Activated naive CD4-positive, alpha-beta T cell treated with anti-CD3 and anti-CD28 coated beads for 36 hours (primary cell): ENCODE measurements at places on chromosomes 2 and 18.

DNA sequence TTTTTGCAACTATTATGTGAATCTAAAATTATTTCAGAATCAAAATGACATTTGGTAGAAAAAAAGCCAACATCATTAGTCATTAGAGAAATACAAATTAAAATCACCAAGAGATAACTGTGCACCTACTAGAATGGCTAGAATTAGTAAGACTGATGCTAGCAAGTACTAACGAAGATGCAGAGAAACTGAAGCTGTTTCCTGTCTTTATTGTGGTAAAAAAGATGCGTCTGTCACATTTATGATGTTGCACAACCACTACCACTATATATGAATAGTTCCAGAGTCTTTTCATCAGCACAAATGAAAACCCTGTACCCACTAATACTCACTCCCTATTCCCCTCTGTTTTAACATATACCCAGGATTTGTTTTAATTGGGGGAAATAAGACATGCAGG is 16.7 kb upstream of the TWIST2 start:
- DNase-seq = no peak
- no peak overlapping the region for H3K27ac ChIP-seq
- no peaks in the 10 kb centered on the region for H3K36me3 ChIP-seq
- no peak overlapping the region for H3K4me3 ChIP-seq
- peaks cover 42% of the 10 kb centered on the region for H3K27me3 ChIP-seq
- H3K4me1 ChIP-seq = peaks cover 5% of the 10 kb centered on the region

DNA sequence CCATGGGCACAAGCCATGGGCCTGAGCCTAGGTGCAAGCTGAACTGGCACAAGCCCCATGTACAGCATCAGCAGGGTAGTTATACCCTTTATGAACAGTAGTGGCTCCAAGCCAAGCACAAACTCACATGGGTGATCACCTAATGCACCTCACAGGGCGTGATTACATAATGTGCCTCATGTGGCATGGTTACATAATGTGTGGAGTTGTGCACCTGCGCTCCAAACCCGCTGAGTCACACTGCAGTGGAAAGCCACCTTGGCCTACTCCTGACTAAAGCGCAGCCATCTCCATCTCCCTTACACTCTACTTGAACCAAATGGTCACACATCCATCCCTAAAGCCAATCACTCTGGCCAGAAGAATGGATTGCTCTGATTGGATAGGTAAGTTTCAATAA is 279.7 kb downstream of the MBD2 start:
- no peaks in the 10 kb centered on the region for H3K4me1 ChIP-seq
- H3K27me3 ChIP-seq = no peaks in the 10 kb centered on the region
- no peaks in the 10 kb centered on the region for H3K36me3 ChIP-seq
- no peak overlapping the region for H3K4me3 ChIP-seq
- peak; percentile 34 for DNase-seq
- H3K27ac ChIP-seq = no peak overlapping the region

DNA sequence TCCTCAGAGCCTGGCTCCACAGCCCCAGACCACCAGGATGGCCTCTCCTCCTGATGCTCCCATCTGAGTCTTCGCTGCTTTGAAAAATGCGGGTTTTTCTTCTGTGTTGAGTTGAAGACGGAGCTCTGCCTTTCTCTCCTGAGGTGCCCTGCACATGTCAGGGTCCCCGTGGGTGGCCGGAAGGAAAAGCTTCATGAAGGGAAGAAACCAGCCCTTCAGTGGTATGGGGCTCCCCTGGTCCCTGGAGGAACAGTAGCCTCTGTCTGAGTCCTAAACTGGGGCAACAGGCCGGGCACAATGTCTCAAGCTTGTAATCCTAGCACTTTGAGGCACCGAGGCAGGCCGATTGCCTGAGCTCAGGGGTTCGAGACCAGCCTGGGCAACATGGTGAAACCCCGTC is 54.7 kb upstream of the CAB39 start:
- peak overlapping the region; percentile 12 for H3K4me3 ChIP-seq
- H3K4me1 ChIP-seq = peaks cover 76% of the 10 kb centered on the region
- H3K27me3 ChIP-seq = no peaks in the 10 kb centered on the region
- H3K27ac ChIP-seq = peak overlapping the region; percentile 94

DNA sequence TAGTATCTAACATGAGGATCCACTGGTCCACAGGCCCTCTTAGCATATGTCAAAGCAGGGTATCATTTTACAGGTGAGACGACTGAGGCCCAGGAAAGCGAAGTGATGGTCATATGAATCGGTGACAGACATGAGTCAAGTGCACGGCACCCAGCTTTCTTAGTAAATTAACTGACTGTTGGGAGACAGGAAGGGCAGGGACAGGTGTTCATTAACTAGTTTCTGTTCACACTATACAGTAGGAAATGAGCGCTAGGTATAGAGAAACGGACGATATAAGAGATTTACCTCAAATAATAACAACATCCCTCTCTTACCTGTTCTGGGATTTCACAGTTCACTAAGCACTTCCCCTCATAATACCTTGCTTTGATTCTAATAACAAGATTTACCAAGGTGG is 1.7 kb upstream of the SMARCAL1 start:
- peaks cover 10% of the 10 kb centered on the region for H3K36me3 ChIP-seq
- no peaks in the 10 kb centered on the region for H3K27me3 ChIP-seq
- no peak overlapping the region for H3K4me3 ChIP-seq
- no peak for DNase-seq
- H3K27ac ChIP-seq = no peak overlapping the region

GRCh38 chr18:79982736-79983135 is 5.6 kb downstream of the TXNL4A start:
- peak overlapping the region; percentile 71 for H3K27ac ChIP-seq
- H3K36me3 ChIP-seq = peaks cover 35% of the 10 kb centered on the region
- DNase-seq = peak; percentile 62
- no peaks in the 10 kb centered on the region for H3K27me3 ChIP-seq
- H3K4me1 ChIP-seq = peaks cover 74% of the 10 kb centered on the region

DNA sequence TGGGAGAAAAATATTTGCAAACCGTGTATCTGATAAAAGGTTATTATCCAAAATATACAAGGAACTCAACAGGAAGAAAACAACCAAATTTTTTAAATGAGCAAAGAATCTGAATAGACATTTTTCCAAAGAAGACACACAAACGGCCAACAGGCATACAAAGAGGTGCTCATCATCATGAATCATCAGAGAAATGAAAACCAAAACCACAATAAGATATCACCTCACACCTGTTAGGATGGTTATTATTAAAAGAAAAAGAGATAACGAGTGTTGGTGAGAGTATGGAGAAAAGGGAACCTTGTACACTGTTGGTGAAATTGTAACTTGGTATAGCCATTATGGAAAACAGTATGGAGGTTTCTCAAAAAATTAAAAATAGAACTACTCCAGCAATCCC is 463.3 kb downstream of the IRS1 start:
- H3K27me3 ChIP-seq = no peaks in the 10 kb centered on the region
- no peak overlapping the region for H3K4me3 ChIP-seq
- no peak for DNase-seq
- no peaks in the 10 kb centered on the region for H3K4me1 ChIP-seq
- H3K27ac ChIP-seq = no peak overlapping the region

DNA sequence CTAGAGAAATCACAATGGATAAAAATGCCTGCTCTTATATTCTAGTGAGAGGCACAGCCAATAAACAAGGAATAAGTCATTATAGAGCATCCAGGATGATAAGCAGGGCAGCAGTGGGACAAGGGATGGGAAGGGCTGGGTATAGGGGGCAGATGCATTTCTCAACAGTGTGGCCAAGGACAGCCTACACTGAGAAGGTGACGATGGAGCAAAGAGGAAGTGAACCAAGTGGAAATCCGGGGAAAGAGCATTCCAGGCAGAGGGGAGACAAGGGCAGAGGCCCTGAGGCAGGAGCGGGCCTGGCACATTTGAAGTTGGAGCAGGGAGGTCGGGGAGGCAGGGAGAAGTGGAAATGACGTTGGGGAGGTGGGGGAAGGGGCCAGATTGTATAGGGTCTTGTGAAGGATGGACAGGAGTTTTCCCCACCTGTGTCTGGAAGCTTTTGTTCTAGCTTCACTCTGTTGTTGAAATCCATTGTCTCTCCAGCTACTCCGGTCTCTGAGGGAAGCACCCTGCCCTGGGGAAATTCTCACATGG is 17.6 kb downstream of the TMEM177 start:
- no peak overlapping the region for H3K4me3 ChIP-seq
- DNase-seq = no peak
- H3K27ac ChIP-seq = no peak overlapping the region
- no peaks in the 10 kb centered on the region for H3K36me3 ChIP-seq

GRCh38 chr2:62597323-62597722 is 91.3 kb upstream of the TMEM17 start:
- no peaks in the 10 kb centered on the region for H3K4me1 ChIP-seq
- peaks cover 5% of the 10 kb centered on the region for H3K27me3 ChIP-seq
- H3K36me3 ChIP-seq = no peaks in the 10 kb centered on the region
- no peak overlapping the region for H3K27ac ChIP-seq
- no peak for DNase-seq

DNA sequence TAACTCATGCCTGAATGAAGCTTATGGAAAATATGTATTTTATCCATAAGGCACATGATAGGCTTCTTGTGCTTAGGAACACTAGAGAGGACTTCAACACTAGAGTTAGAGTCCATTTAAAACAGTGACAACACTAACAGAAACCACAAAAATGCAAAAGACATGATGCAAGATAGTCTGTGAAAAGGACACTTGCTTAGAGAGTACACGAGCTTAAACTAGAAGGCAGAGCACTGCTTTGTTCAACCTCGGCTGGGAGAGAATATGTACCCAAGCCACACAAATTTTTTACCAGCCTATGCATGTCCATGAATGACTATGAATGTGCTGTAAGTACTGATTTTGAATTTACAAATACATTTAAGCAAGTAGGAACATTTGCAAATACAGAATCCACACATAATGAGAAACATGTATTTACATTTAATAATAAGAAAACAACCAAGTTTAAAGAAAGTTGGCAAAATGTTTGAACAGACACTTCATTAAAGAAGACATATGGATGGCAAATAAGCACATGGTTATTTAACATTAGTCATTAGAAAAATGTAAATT is 130.6 kb downstream of the SPOPL start:
- no peaks in the 10 kb centered on the region for H3K4me1 ChIP-seq
- H3K27ac ChIP-seq = no peak overlapping the region
- DNase-seq = no peak
- H3K4me3 ChIP-seq = no peak overlapping the region
- peaks cover 11% of the 10 kb centered on the region for H3K27me3 ChIP-seq
- H3K36me3 ChIP-seq = no peaks in the 10 kb centered on the region

- DNase-seq = no peak
- H3K4me3 ChIP-seq = no peak overlapping the region
- no peaks in the 10 kb centered on the region for H3K4me1 ChIP-seq
- H3K27ac ChIP-seq = no peak overlapping the region
Observed at GRCh38 chr2:226355600-226355999, 444.0 kb downstream of the IRS1 start.

- peak overlapping the region; percentile 98 for H3K27ac ChIP-seq
- DNase-seq = no peak
- no peaks in the 10 kb centered on the region for H3K27me3 ChIP-seq
- H3K4me3 ChIP-seq = peak overlapping the region; percentile 100
Observed at GRCh38 chr2:96305979-96306308, 598 bp upstream of the SNRNP200 start.

GRCh38 chr2:60355849-60356261 is 197.6 kb downstream of the BCL11A start:
- H3K4me1 ChIP-seq = peaks cover 9% of the 10 kb centered on the region
- H3K36me3 ChIP-seq = no peaks in the 10 kb centered on the region
- no peak overlapping the region for H3K27ac ChIP-seq
- peaks cover 14% of the 10 kb centered on the region for H3K27me3 ChIP-seq
- H3K4me3 ChIP-seq = no peak overlapping the region

- H3K4me1 ChIP-seq = peaks cover 2% of the 10 kb centered on the region
- H3K36me3 ChIP-seq = no peaks in the 10 kb centered on the region
- DNase-seq = no peak
- H3K4me3 ChIP-seq = no peak overlapping the region
- no peak overlapping the region for H3K27ac ChIP-seq
- no peaks in the 10 kb centered on the region for H3K27me3 ChIP-seq
Observed at GRCh38 chr2:75045526-75046050, 87.1 kb downstream of the POLE4 start.

- H3K27ac ChIP-seq = no peak overlapping the region
- no peak for DNase-seq
- no peak overlapping the region for H3K4me3 ChIP-seq
- no peaks in the 10 kb centered on the region for H3K4me1 ChIP-seq
- no peaks in the 10 kb centered on the region for H3K36me3 ChIP-seq
Observed at GRCh38 chr2:124683536-124684428, 658.7 kb downstream of the CNTNAP5 start.

DNA sequence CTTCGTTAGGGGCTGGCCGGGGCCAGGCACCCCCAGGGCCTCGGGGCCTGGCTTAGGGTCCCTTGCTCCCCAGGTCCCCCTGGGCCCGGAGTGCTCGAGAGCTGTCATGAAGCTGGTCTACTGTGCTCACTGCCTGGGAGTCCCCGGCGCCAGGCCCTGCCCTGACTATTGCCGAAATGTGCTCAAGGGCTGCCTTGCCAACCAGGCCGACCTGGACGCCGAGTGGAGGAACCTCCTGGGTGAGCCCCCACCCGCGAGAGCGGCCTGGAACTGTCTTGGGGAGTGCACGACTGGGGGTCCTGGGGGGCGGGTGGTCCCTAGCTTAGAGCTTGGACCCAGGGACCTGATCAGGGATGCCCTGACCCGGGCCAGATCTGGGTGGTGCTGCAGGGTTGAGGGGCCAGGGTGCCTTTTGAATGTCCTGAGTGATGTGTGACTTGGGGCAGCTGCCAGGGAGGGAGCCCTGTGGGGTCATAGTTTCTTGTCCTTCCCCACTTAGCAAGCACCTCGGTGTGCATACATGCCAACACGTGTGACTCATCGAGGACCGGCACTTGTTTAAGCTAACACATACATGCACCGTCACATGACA is 27.9 kb downstream of the GPC1 start:
- H3K36me3 ChIP-seq = no peaks in the 10 kb centered on the region
- no peaks in the 10 kb centered on the region for H3K4me1 ChIP-seq
- H3K4me3 ChIP-seq = no peak overlapping the region
- peak; percentile 2 for DNase-seq

DNA sequence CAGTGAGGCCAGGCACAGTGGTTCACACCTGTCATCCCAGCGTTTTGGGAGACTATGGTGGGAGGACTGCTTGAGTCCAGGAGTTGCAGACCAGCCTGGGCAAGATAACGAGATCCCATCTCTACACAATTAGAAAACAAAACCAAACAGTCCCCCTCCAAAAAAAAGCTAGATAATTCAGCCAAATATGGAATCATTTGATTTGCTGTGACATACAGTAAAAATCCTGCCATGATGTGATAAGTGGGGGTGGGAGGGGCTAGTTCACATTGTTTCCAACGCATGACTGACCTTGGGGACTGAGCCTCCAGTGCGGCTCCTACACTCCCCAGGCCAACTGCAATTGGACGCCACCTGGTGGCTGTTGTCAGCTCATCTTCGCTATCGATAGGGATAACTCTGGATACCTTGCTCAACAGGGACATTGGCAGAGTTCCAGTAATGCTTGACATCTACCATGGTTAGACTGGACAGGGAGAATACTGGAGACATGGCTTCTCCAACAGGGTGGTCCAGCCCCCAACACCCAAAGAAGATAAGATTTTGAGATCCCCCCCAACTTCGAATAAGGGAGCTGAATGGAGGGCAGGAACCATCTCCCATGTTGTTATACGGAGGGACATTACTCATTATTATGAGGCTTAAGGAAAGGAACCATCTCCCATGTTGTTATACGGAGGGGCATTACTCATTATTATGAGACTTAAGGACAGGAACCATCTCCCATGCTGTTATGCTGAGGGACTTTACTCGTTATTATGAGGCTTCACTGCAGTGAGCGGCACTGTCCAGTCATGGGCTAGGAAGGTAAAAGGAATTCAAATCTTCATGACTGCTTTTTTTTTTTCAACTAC is 135.9 kb downstream of the TGIF1 start:
- H3K4me1 ChIP-seq = peaks cover 36% of the 10 kb centered on the region
- H3K4me3 ChIP-seq = no peak overlapping the region
- peak; percentile 88 for DNase-seq
- H3K27ac ChIP-seq = peak overlapping the region; percentile 1
- H3K36me3 ChIP-seq = no peaks in the 10 kb centered on the region
